ENCODE measurements at places on chromosomes 1 and 21.
A peak's percentile ranks its signal among the peaks of the same experiment; 100 is the strongest.

GRCh38 chr1:26833432-26834405 lies 7.2 kb downstream of the ZDHHC18 start:
- no peak for DNase-seq

GRCh38 chr1:7366955-7367665 lies 404.0 kb upstream of the VAMP3 start:
- DNase-seq, result no peak

GRCh38 chr1:212687811-212688210 lies 11.8 kb downstream of the BATF3 start:
- no peak for DNase-seq

GRCh38 chr1:41874151-41874719 lies 44.5 kb downstream of the HIVEP3 start:
- no peak for DNase-seq

- no peak for DNase-seq
These were observed 12.2 kb upstream of the MIXL1 start for GRCh38 chr1:226211181-226211821.

DNA sequence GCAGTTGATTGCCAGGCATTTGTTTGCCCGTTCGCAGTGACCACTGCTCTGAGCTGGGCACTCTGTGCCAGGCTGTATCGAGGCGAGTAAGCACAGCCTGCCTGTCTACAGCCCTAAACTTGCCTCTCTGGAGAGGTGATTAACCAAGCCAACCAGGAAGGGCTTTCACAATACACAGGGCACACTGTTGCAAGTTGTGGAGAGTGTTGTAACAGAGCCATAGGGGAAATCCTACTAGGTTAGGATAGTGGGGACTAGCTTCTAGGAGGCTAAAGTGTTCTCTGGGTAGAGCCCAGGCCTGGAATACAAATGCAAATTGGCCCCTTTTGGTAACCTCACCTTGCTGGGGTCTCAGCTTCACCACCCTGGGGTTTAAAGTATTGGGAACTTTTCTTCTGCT lies 23.8 kb downstream of the PRDM2 start:
- DNase-seq, result peak; percentile 38

DNA sequence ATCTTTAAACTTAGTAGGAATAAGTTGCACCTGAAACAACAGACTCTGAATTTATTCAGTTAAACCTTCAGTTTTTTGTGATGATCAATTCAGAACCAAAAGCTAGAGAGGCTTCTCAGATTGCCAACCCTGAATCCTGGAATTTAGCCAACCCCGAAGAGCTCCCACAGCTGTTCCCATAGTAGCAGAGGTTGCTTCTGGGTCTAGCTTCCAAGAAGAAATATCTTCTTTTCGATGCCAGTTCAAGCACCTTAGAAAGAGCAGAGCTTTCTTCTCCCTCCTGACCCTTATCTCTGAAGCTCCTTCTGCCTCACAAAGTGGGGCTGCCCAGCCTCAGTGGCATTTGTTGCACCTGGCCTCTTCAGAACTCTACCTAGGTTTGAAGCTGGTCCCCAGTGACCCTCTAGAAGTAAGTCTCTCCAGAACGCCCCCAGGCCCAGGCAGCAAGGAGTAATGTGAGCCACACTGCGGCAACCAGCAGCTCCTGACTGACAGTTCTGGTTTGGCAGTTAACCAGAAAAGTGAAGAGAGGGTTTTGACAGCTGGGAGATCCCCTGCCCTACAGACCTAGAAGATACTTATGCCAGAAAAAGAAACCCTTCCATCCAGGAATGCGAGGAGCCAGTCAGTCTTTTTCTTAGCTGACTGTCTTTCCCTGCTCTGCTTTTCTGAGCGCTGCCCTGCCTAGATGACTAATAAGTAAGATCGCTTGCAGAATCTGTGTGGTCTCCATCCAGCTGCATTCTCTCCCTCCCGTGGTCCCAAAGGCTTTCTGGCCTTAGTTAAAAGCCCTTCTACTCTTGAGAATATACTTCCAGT lies 165.9 kb downstream of the ADGRL4 start:
- DNase-seq, result peak; percentile 69

DNA sequence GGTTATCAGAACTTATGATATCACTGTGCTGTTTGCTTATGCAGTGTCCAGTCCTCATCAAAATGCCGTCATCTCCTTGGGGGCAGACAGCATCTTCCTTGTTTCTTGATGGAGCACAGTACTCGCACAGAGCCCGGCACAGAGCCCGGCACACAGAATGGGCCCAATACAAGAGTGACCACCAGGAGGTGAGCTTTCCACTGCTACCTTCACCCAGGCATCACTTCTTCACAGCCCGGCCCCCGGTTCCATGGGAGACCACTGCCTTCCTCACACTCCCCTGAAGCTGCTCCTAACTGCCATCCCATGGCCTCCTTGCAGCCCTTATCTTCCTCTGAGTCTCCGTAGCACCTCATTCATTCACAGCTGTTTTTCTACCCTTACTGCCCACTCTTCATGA lies 94.0 kb downstream of the TNR start:
- no peak for DNase-seq

DNA sequence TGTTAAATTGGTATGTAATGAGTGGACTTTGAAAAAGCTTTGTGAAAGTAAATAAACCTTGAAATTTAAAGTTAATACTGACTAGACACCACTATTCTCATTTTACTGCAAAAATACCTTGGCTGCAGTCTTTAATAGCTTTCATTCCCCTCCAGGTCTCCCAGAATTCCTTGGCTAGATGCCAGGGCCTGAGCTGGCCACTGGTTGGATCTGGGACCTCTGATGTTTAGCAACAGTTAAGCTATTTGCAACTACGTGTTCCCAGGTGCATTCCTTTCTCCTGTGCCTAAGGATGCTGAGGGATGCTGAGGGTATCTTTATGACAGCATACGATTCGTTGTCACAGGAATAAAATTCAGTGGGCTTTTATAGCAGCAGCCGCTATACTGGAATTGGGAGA lies 938.7 kb downstream of the TTLL7 start:
- DNase-seq, result no peak

DNA sequence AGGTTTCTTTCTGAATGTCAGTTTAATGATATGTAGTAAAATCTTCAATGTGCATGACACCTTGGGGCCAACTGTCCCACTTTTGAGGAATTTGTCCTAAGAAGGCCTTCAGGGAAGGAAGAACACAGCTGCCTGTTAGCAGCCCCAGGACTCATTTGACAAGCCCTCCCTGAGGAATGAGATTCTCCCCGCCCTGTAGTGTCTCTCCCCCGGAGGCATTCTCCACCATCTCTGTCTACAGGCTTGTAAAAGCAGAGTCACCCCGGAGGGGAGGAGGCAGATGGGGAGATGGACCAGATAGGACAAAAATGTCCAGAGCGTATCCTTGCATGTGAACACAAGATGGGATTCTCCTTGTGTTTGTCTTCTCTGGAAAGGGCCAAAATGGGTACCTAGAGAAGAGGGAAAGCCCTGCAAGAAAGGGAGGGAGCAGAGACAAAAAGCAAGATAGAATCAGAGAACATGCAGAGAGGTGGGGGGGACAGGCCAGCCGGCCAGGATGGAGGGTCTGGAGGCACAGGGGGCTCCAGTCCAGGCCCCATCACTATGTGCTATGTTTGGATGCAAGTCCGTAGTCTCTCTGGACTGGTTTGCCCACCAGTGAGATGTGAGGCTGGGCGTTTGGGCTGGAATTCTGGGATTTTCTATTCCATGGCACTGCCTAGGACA lies 12.0 kb upstream of the WNT3A start:
- no peak for DNase-seq

DNA sequence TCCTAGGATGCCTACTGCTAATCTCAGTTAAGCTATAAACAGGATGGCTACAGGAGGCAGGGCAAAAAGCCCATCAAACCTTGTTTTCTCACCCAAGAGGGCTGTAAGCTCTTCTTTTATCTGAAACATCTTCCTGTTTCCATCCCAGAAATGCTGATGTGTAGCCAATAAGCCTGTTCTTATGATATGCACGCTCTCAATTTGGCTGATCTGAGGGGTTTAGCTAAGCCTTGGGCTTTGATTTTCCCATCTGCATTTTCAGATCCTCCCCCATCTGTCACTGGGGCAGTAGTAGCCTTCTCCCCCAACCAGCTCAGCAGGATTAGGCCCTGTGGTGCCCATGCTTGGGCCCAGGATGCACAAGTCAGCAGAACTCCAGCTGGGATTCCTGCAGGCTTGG lies 105.0 kb downstream of the BRINP2 start:
- no peak for DNase-seq

DNA sequence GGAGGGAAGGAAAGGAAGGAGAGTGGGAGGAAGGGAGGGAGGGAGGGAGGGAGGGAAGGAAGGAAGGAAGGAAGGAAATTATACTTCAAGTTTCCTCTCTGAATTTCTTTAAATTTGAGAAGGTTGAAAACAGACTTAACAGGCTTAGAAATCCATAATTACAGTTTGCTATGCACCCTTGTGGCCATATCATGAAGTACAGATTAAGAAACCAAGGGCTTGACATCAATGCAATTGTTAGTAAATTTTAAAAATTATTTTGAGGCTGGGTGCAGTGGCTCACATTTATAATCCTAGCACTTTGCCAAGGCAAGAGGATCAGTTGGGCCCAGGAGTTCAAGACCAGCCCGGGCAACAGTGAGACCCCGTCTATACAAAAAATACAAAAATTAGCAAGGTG lies 14.4 kb downstream of the ANP32E start:
- DNase-seq, result peak; percentile 49

- DNase-seq, result peak; percentile 88
These were observed 21.9 kb downstream of the RD3 start for GRCh38 chr1:211469938-211470529.

DNA sequence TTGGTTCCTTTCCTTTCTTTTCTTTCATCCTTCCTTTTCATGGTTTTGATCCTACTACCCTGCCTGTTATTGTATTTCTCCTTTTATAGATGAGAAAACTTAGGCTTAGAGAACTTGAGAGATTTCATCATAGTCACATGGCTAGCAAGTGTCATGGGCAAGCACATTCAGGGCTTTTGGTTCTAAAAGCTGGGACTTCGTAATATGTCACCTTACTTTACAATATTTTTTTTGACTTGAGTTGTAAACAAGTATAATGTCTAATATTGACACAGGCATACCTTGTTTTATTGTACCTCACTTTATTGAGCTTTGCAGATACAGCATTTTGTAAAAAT lies 70.7 kb downstream of the MTR start:
- no peak for DNase-seq

- no peak for DNase-seq
These were observed 264.3 kb downstream of the PTPRU start for GRCh38 chr1:29500651-29501050.

DNA sequence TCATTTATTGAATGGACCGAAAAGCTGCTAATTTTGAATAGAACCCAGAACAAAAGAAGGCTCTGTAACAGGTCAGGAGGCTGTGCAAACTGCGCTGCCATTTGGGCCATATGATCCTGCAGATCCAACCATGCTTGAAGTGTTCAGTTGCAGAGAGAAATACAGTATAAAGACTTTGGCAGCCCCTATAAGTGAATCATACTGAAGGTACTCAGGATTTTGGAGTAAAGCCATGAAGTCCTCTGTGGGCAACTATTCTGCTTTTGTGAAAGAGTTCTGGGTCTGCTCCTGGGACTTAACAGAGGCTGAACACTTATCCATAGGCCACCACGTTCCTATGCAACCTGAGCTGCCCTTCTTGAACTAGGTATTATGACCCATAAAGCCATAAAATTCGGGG lies 1613.6 kb upstream of the PRMT6 start:
- DNase-seq, result no peak

GRCh38 chr1:233606813-233607212 lies 7.1 kb upstream of the KCNK1 start:
- no peak for DNase-seq

- no peak for DNase-seq
These were observed 227.9 kb downstream of the RERE start for GRCh38 chr1:8589571-8589970.

GRCh38 chr1:84947536-84948410 lies 49.1 kb downstream of the MCOLN2 start:
- DNase-seq, result no peak

- no peak for DNase-seq
These were observed 2.5 kb upstream of the F3 start for GRCh38 chr1:94543893-94544635.

DNA sequence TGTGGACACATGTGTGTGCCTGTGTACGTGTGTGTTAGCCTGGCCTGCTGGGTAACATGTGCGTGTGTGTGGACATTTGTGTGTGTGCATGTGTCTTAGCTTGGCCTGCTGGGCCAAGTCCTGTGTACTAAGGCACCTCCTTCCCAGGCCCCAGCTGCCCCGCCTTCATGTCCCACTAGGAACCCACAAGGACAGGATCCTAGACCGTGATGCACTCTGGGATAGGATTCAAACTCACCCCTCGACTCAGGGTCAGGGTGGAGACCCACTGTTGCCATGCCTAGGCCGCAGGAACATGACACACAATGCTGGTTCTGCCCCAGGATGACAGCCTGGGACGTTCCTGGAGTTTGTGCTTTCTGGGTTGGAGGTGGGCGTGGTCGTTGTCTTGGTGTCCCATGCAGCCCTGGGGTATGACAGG lies 89.9 kb upstream of the TMPRSS2 start:
- no peak for DNase-seq

- DNase-seq, result no peak
These were observed 401.2 kb upstream of the PROX1 start for GRCh38 chr1:213586587-213586972.

- DNase-seq, result no peak
These were observed 75.1 kb downstream of the LYST start for GRCh38 chr1:235791532-235792060.

- DNase-seq, result peak; percentile 80
These were observed 144.1 kb upstream of the CTTNBP2NL start for GRCh38 chr1:112251766-112252506.

DNA sequence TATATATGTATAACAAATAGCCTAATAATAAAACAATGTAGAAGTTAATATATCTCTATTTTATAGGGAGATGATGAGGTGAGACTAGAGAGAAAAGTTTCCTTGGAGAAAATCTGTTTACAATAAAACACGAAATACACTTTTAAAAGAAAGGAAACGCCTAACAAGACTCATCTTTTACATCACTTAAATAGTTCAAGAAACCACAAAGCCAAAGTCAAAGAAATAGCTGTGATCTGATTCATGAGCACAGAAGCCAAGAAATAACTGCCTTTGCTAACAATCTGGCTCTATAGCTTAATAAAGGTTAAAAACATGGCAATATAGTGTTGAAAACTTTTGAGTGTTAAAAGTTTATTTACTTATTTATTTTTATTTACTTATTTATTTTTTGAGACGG lies 61.5 kb downstream of the TOR3A start:
- DNase-seq, result peak; percentile 63

DNA sequence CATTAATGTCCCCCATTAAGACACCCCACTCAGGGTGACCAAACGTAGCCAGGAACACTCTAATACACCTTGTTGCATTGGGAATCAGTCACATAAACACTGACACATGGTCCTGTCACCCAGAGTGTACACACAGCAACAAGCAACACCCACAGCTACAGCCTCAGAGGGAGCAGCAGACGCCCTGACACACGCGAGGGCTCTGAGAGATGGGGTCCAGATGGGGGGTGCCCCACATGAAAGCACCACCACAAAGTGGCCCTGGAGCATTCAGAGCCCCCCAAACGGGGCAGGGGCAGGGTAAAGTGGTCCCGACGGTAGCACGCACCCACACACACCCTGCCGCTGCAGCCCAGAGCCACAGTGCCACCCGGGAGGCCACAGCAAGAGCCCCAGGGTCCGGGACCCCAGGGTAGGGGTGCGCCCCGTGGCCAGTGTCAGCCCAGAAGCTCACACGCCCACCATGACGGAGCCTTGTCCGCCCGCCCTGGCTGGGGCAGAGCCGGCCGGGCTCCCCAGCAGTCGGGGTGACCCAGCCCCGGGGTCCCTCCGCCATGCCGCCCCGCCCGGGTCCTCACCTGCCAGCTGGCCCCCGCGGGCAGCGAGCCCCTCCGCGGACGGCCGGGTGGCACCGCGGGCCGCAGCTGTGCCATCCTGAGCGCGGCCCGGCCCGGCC lies 47.3 kb downstream of the RAP1GAP start:
- no peak for DNase-seq

GRCh38 chr1:1347663-1348419 lies 1.4 kb downstream of the DVL1 start:
- DNase-seq, result peak; percentile 43

All from AG20443 (cell line).